Neuronal stem cell (in vitro differentiated cells): ENCODE measurements at places on chromosomes 11 and 22.

DNA sequence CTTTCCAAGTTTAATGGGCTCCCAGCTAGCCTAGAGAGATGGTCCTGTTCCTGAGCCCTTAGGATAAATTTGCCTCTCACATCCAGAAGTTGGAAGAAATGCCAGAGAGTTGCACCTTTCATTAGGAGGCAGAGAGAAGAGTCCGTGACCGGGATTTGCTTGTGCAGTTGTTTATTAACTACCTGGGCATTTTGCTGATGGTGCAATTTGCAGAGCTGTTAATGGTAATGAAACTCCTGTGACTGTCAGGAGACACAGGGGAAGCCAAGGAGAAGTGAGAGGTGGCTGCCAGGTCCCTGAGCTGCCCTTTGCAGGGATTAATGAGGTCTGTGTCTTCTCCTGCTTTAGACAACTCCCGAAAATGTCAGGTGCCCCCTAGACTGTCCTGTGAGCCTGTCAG lies 69.1 kb upstream of the B3GAT1 start:
- DNase-seq: no peak
- no peak overlapping the region for H3K4me3 ChIP-seq
- H3K4me1 ChIP-seq: no peaks in the 10 kb centered on the region
- no peak overlapping the region for H3K27ac ChIP-seq
- H3K27me3 ChIP-seq: no peaks in the 10 kb centered on the region
- no peaks in the 10 kb centered on the region for H3K36me3 ChIP-seq

- H3K27me3 ChIP-seq: no peaks in the 10 kb centered on the region
- no peak for DNase-seq
- peaks cover 99% of the 10 kb centered on the region for H3K36me3 ChIP-seq
Measured at GRCh38 chr11:83175815-83176214, 17.7 kb upstream of the ANKRD42 start.

DNA sequence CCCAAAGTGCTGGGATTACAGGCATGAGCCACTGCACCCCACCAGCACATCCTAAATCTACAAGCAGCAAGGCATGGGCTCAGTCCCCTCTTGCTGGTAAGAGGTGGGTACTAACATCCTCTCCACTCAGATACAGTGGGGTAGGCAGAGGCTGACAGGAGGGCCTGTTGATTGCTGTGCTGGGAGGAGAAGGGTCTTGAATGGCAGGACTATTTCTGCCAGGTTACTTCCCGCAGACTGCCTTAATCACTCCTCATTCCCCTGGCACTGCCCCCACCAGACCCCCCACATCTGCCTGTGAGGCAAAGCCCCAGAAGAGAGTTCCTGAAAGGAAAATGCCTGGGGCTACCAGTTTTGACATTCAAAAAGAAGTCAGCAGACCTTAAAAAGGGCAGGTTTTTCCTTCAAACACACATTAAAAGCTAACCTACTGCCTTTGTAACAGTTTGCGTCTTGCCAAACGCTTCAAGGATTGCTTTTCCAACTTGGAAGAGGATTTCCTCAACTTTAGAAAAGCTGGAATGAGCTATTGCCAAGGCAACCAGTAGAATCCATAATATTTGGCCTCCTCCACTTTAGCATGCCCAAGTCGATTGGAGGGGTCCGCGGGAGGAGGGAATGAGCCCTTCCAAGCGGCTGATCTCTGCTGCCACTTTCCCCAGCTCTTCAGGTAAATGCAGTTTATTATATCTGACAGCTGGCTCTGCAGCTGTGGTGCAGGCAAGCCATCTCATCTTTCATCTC lies 62.0 kb downstream of the FDX1 start:
- H3K4me1 ChIP-seq: no peaks in the 10 kb centered on the region
- no peak overlapping the region for H3K4me3 ChIP-seq
- no peak overlapping the region for H3K27ac ChIP-seq
- no peaks in the 10 kb centered on the region for H3K27me3 ChIP-seq

DNA sequence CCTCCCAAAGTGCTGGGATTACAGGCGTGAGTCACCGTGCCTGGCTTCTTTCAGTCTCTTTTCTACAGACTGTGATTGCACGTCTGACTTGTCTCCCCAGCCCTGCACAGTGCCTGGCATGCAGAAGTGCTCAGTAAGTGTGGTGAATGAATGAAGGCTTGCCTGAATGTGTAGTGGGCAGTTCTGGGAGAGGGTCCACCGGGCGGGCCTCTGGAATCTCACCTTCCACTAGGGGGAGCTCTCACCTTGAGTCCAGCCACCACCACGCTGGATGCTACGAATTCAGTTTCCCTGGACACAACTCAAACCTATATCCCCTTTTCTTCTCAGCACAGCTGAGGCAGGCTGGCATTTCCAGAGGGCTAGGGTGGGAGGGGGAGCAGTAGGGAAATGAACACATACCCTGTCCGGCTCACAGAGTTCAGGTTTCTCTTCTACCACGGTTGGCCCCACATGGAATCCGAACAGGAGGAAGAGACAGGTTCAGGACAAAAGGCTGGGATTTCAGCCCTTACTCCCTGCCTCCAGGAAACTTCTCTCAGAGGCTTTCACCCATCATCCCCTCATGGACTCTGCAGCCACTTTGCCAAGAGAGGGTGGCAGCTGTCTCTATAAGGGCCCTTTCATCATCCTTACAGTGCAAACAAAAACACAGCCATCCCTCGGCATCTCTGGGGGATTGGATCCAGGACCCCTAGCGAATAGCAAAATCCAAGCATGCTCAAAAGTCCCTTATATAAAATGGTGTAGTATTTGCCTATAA lies 86.8 kb downstream of the NECTIN1 start:
- H3K4me3 ChIP-seq: no peak overlapping the region
- no peaks in the 10 kb centered on the region for H3K36me3 ChIP-seq
- H3K27me3 ChIP-seq: no peaks in the 10 kb centered on the region
- DNase-seq: no peak

- no peak overlapping the region for H3K4me3 ChIP-seq
- peak; percentile 56 for DNase-seq
- H3K4me1 ChIP-seq: peaks cover 7% of the 10 kb centered on the region
- no peak overlapping the region for H3K27ac ChIP-seq
- peaks cover 81% of the 10 kb centered on the region for H3K36me3 ChIP-seq
Measured at GRCh38 chr11:3021125-3021524, 29.0 kb upstream of the NAP1L4 start.

DNA sequence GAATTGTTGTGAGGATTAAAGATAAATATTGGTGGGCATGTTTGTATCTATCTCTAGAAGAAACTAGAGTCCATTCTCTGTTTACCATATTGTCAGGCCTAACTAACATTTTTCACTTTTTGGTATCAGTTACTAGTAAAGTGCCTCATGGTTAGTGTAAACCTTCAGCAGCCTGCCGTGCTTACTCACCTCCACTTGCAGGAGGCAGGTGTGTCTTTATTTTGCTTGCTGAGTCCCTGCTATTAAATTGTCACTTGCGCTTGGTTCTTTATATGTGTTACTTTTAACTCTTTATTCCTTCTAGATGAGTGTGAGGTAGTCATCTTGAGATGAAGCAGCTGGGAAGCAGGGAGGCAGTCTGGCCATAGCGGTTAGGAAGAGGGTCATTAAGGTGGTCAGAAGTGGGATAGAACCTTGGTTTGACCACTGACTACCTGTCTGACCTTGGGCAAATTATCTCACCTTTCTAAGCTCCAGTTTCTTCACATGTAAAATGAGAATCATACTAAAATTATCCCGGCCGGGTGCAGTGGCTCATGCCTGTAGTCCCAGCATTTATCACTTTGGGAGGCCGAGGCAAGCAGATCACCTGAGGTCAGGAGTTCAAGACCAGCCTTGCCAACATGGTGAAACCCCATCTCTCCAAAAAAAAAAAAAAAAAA lies 21.2 kb downstream of the PPP6R3 start:
- H3K27me3 ChIP-seq: no peaks in the 10 kb centered on the region
- H3K36me3 ChIP-seq: peaks cover 7% of the 10 kb centered on the region
- DNase-seq: no peak

GRCh38 chr22:47041271-47042115 lies 279.0 kb downstream of the TBC1D22A start:
- no peak overlapping the region for H3K27ac ChIP-seq
- DNase-seq: no peak
- H3K27me3 ChIP-seq: no peaks in the 10 kb centered on the region
- peaks cover 2% of the 10 kb centered on the region for H3K36me3 ChIP-seq
- H3K4me1 ChIP-seq: peaks cover 9% of the 10 kb centered on the region

DNA sequence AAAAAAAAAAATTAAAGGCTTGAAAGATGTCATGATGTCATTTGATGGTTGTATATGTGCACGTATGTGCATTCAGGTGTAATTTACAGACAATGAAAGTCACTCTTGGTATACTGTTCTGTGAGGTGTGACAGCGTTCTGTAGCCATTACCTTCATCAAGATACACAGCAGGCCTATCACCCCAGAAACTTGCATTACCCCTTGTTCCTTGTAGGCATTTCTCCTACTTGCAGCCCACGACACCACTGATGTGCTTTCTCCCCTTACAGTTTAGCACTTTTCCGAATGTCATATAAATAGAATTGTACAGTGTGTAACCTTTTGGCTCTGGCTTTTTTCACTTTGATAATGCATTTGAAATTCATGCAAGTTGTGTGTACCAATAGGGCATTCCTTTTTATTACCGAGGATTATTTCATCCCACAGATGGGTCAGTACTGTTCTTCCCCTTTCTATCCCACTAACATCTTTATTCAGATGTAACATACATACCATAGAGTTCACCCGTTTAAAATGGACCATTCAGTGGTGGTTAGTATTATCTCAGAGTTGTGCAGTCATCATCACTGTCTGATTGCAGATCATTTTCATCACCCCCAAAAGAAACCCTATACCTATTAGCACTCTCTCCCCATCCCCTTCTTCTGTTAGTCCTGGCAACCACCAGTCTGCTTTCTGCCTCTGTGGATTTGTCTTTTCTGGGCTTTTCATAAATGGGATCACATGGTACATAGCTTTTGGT lies 30.3 kb downstream of the BCR start:
- H3K27ac ChIP-seq: no peak overlapping the region
- no peak overlapping the region for H3K4me3 ChIP-seq
- H3K36me3 ChIP-seq: peaks cover 6% of the 10 kb centered on the region
- H3K27me3 ChIP-seq: no peaks in the 10 kb centered on the region
- no peak for DNase-seq

DNA sequence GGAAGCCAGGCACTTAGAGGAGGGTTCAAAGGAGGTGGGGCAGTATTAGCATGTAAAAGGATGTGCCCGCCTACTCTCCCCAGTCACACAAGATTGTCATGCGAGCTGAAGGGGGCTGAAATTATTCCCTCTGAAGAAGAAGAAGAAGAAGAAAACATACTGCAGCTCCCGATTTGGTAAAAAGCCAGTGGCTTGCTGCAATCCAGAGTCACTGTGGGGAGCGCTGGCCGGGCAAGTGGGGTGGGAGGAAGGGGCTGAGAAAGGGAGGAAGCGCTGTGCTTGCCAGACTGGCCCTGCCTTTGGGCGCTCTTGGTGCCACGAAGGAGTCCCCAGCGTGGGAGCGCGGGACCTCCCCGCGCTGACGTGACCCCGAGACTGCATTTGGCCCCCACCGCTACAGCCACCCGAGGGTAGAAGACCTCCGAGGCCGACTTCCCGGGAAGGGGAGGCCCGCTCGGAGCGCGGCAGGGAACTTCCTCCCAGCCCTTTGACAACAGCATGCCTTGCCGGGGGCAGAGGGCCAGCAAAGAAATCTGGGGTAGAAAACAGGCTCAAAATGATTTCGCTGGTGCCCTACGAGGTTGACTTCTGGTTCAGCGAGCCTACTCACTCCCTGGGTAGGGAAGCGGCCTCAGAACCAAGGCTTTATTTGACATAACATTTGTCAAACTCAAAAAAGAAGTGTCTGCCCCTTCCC lies 906.3 kb downstream of the DLG2 start:
- peak; percentile 20 for DNase-seq
- H3K4me1 ChIP-seq: peaks cover 3% of the 10 kb centered on the region

DNA sequence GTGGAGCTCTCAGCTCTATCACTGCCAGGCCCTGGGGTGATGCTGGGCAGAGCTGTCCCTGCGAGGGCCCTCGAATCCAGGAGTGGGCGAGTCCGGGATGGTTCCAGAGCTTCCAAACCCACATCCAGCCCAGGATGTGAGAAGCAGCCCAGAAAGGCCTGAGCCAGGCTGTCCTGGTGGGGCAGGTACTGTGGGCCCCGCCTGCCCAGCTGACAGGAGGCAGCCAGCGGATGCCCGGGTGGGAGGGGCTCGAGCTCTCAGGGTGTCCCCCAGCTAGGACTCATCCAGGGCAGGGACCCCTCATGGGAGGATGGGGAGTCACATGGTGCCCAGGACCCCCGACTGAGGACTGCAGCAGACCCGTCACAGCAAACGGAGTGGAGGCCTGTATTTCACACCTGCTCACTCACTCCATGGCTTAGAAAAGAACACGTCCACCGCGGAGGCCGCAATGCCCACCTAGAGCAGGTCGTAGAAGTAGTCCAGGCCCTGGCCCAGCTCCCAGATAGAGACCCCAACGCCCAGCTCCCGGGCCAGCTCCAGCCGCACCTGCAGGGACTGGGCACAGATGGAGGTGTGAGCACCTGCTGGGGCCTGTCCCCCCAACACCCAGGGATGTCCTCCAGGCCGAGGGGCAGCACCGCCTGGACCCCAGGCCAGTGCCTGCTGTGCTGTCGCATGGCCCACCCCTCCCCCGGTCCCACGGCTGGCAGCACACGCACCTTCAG lies 26.9 kb downstream of the TSPAN4 start:
- no peak for DNase-seq
- H3K36me3 ChIP-seq: peaks cover 6% of the 10 kb centered on the region

DNA sequence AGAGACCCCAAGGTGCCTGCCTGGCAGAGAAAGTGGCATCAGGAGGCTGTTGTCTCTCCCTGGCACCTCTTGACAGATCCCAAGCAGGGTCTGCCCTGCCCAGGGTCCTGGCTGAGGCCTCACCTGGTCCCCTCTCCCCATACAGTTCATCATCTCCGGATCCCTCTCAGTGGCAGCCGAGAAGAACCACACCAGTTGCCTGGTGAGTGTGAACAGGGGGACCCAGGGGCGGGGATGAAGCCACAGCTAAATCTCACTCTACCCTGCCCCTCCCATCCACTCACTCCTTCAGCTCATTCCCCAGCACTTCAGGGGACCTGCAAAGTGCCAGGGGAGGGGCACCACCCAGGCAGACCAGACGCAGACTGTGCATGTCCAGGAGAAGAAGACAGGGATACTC lies 14.0 kb upstream of the MS4A10 start:
- no peaks in the 10 kb centered on the region for H3K27me3 ChIP-seq
- DNase-seq: no peak
- H3K4me3 ChIP-seq: no peak overlapping the region
- no peak overlapping the region for H3K27ac ChIP-seq
- no peaks in the 10 kb centered on the region for H3K4me1 ChIP-seq
